ENCODE measurements at places on chromosomes 4 and X.

- DNase-seq: peak; percentile 6
Observed at GRCh38 chrX:40996886-40997530, 88.2 kb upstream of the USP9X start.

DNA sequence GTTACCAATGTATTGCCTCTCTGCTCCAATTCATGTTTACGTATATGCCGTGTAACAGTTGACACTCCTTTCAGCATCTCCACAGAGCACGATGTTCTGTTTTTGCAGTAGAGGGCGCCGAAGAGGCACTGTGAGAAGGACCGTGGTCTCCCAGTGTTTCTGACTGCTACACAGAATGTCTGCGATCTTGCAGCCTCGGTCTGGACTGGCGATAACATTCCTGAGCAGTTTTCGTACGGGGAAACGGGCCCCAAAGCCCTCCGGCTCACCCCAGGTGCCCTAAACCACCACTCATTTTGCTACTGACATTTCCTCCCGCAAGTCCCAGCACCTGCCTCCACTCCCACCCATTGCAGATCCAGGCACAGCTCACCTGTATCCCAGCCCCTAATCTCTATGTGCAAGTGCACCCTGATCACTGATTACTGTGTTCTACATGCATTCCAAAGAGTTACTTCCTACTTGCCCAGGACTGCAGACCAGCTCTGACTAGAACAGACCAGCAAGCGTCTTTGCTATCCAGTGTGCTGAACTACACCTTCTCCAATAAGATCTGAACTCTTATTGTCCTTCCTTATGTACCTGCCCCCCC is 12.4 kb upstream of the NFXL1 start:
- DNase-seq: peak; percentile 23

DNA sequence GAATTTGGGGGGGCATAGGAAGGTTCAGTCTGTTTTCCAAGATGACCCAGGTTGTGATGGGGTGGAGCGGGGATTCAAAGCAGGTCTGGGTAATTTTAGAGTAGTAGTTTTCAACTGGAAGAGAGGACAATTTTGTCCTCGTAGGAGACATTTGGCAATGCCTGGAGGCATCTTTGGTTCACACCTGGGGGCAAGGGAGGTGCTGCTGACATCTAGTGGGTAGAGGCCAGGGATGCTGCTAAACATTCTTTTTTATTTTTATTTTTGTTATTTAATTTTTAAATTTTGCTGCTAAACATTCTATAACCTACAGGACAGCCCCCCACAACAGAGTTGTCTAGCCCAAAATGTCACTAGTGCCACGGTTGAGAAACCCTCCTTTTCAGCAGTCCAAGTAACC is 1.9 kb downstream of the RAB9A start:
- DNase-seq: no peak

DNA sequence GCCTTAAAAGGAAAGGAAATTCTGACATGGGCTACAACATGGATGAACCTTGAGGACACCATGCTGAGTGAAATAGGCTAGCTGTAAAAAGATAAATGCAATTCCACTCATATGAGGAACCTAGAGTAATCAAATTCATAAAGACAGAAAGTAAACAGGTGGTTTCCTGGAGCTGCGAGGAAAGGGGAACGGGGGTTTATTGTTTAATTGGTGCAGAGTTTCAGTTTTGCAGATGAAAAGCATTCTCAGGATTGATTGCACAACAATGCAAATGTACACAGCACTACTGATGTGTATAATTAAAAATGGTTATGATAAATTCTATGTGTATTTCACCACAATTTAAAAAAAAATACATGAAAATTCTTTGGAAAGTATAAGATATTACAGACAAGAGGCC is 24.0 kb downstream of the PLRG1 start:
- no peak for DNase-seq

GRCh38 chrX:49171752-49172279 is at the start of gene PLP2:
Gene PLP2, plus strand, starts transcription at chrX:49171898. Its CDS starts 103 bp downstream, at chrX:49172001.
- DNase-seq: peak; percentile 44

- no peak for DNase-seq
Observed at GRCh38 chr4:72312032-72312650, 256.9 kb downstream of the ADAMTS3 start.

- DNase-seq: no peak
Observed at GRCh38 chr4:38442073-38442788, 221.8 kb upstream of the KLF3 start.

GRCh38 chr4:122542411-122543236 is 78.2 kb downstream of the IL21 start:
- no peak for DNase-seq

DNA sequence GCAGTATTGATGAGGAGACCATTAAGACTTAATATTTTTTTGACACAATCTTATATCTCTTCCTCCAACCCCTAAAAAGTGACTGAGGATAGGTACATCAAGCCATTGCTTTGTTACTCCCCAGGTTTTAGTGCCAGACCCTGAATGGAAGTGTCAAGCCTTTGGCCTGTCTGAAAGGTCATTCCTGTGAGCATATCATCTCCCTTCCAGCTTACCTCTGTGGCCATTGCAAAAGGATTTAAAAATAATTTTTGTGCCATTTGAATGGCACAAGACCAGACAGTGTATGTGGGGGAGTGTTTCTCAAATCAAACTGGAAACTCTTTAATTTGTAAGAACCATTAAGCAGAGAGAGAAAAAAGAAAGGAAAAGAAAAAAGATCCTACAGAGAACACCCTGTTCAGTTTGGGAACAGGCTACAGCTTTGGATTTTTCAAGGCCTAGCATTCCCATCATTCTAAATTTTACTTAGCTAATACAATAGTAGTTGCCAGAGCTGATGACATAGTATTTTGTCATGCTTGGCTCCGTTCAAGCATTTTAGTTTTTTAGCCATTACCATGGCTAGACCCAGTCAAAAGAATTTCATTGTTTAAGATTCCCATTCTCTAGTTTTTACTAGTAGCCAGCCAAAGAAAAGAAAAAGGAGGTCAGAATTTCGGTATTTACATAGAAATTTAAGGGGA is 49.6 kb downstream of the HPF1 start:
- no peak for DNase-seq

DNA sequence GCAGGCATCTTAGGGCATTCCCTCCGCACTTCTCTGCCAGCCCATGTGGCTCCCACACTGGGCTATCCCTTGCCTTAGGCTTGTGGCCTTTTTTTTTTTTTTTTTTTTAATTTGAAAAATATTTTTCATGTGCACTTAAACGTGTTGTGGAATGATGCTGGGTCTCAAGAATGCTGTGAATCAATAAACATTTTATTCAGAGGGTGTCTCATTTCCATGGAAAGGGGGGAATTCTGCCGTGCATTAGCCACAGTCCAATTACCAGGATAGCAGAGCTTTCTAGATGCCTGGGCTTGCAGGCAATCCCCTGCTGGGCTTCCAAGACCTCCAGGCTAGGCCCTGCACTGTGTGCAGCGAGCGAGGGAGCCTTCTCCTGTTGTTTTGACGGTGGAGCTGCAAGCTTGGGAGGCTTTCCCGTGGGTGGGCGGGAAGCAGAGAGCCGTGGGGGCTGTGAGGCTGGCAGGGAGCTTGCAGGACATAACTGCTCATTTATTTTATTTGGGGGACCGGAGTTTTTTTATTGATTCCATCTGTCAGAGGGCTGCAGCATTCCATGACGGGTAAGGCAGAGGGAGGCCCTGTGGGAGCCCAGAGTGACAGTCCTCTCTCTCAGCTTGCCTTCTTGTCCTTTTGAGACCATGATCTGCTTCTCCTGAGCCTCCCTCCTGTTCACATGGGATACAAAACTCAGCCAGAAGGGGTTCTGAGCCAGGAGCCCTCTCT is 2.6 kb upstream of the CPZ start:
- no peak for DNase-seq

- no peak for DNase-seq
Observed at GRCh38 chr4:98518559-98519267, 139.7 kb downstream of the TSPAN5 start.

DNA sequence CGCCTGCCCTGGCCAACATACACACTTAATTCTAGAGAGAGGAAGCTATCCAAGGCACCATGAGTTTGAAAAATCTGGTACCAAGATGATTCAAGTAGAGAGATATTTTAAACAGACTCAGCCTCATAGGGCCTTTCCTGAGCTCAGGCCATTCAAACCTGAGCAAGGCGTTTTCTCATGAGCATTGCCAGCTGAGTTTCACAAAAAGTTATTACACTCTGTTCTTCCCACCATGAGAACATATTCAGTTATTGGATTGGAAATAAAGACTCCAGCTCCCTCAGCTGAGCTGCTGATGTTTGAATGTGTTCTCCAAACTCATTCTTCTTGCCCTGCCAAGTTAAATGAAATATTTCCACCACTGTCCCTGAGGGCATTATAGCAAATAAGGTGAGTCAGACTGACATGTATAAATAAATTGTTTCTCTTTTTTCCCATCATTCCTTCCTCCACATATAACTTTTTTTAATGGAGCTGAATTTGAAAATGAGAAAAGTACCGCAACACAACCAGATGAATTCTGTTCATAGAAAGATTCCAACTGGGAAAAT is 429.6 kb downstream of the RAB28 start:
- DNase-seq: no peak

DNA sequence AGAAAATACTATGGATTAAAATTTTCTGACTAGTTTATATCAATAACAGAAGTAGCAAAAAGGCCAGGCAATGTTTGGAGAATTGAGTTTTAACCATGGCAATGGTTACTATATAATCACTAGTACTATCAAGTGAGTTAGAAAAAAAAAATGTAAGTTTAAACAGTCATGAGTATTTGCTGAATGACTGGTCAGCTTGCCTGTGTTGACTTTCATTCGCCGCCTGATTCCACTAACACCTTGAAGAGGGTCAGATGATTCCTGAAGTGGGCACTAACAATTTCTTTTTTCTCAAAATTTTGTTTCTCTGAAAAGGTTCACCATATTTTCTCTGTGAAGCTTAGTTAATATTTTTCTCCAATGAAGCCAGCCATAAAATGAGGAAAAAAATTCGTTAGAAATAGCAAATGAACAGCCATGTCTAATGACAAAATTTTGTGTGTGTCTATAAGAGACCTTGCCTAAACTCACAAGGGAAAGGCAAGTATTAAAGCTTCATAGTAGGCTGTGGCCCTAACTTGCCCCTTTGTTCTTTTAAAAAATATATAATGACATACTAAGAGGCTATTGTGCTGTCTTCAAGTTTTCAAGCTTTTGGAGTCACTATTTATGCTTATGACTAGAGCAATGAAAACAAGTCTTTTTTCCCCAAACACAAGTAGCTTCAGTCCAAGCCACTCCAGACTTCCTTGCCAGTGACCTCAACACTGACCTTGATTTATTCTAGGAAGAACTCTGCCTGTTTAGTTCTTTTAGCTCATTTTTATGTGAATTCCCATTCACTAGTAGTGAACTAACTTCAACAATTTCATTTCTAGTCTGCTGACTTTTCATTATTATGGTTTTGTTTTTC is 18.4 kb upstream of the FHDC1 start:
- no peak for DNase-seq

DNA sequence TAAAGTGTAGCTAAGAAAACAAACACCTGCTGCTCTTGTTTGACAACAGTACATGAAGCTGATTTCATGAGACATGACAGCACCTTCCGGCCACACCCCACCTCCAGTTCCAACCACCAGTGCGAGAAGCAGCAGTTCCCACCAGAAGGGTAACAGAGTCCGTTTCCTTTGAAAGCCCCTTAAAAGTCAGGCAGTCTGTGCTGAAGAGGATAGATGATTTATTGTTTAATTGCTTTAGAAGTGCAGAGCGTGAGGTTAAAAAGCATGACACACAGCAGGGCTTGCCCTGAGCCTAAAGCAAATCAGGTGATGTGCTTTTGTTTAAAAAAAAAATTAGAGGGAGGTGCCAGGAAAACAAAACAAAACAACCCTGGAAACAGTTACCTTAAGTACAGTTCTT is 82.6 kb downstream of the HADH start:
- DNase-seq: peak; percentile 81

DNA sequence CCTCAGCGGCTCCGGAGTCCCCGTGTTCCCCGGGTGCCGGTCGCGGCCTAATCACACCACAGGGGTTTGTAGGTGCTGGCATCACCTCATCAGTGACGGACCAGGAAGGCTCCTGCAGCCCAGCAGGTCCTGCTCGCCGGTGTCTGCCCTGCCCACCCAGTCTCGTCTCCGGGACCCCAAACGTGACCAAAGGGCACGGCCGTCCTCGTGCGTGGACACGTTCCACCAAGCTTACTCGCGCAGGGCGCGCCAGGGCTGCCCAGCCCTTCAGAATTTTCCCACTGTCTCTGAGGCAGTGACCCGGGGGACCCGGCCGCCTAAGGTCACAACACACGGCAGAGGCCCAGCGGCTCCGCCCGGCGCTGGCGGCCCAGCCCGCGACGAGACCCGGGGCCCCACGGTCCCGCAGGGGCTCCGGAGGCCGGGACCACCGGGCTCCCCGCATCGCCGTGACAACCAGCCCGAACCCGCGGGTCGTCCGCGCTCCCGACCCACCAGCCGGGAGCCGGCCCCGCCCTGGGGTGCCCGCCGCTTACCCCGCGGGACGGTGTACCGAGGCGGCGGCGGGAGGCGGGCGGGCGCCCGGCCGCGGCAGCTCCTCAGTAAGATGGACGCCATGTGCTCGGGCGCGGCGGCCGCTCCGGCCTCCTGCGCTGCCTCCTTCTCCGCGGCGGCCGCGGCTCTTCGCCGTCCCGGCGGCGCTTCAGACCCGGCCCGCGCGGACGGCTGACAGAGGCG is 454 bp downstream of the LETM1 start:
- DNase-seq: no peak

DNA sequence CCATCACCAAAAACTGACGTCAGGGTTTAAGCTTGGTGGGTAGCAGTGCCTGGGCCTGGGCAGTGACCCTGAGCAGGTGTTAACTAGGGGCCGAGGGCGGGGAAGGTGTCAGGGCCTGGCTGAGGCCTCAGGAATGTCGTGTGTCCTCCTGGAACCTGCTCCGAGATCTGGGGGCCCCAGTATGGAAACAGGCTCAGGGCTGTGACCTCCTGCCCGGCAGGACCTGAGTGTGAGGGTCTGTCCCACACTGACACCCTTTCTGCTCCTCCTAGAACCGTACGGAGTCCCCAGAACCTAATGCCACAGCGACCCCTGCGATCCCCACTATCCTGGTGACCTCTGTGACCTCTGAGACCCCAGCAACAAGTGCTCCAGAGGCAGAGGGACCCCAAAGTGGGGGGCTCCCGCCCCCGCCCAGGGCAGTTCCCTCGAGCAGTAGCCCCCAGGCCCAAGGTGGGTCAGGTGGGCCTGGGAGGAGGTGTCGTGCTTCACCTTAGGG is 741 bp downstream of the HGFAC start:
- DNase-seq: no peak

DNA sequence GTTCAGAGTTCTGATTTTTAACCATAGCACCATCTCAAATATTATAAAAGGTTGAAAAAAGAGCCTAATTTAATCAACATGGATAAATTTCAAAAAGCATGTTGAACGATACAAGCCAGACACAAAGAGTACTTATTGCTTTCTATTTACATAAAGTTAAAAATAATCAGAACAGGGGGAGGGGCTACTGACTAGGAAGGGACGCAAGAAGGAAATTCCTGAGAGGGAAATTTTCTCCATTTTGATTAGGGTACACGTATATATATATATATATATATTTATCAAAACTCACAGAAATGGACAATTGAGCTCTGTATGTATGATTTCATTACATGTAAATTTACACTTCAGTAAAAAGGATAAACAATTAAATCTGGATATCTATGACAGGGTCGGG is 482 bp upstream of the MBTPS2 start:
- DNase-seq: no peak
